Breast epithelium (tissue), 4 donors: ENCODE measurements at places on chromosomes 4 and X.

GRCh38 chr4:8182858-8183725 lies 16.0 kb upstream of the SH3TC1 start:
- no peak for DNase-seq
- H3K4me3 ChIP-seq: no peak overlapping the region
- no peaks in the 10 kb centered on the region for H3K36me3 ChIP-seq

- H3K27me3 ChIP-seq: no peaks in the 10 kb centered on the region
- no peaks in the 10 kb centered on the region for H3K4me1 ChIP-seq
- no peak for DNase-seq
- H3K36me3 ChIP-seq: no peaks in the 10 kb centered on the region
- no peak overlapping the region for H3K27ac ChIP-seq
Observed at GRCh38 chr4:37742149-37742548, 56.0 kb upstream of the RELL1 start.

DNA sequence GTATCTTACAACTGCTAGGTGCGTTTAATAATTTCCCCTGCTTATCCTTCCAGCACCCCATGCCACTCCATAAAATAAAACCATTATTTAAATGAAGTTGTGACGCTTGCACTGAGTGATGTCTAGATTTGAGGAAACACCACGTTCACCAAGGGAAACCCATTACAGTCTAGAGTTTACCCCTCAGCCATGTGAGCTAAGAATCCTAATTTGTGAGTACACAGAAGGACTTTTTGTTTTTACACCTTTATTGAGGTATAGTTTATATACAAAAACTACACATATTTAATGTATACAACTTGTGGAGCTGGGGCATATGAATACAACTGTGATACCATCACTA lies 326.8 kb downstream of the RAPGEF2 start:
- no peaks in the 10 kb centered on the region for H3K36me3 ChIP-seq
- no peak for DNase-seq
- H3K4me3 ChIP-seq: no peak overlapping the region
- no peak overlapping the region for H3K27ac ChIP-seq
- no peaks in the 10 kb centered on the region for H3K4me1 ChIP-seq

DNA sequence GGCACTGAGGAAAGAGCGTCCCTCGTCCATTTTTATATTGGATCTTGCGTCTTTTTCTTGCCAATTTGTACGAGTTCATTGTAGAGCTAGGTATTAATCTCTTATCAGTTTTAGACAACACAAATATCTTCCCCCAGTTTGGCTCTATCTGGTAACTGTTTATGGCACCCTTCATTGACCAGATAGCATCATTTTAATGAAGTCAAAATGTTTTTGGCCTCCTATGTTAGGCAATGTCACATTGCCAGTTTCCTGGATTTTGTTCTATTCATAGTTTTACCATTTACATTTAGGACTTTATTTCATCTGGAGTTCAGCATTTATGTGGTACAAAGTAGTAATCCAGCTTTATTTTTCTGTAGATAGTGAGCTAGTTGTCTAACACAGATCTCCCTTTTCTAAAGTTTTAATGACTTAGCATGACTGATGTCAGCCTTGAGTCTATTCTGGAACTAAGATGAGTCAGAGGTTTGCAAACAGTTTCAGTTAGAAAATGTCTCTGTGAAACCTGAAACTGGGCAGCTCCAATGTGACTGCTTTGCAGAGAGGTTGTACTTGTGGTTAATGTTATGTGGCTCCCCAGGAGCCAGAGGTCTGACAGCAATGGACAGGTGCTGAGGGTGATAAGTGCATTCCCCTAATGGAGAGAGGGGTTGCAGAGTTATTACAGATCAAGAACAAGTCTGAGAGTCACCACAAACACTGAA lies 5.3 kb upstream of the STBD1 start:
- H3K4me1 ChIP-seq: no peaks in the 10 kb centered on the region
- no peaks in the 10 kb centered on the region for H3K36me3 ChIP-seq
- H3K4me3 ChIP-seq: no peak overlapping the region
- no peaks in the 10 kb centered on the region for H3K27me3 ChIP-seq
- peak overlapping the region; percentile 62 for H3K27ac ChIP-seq
- no peak for DNase-seq

- peaks cover 13% of the 10 kb centered on the region for H3K27me3 ChIP-seq
- H3K4me3 ChIP-seq: peak overlapping the region; percentile 69
- peak; percentile 53 for DNase-seq
Observed at GRCh38 chr4:110631584-110632505, 9.0 kb upstream of the PITX2 start.

DNA sequence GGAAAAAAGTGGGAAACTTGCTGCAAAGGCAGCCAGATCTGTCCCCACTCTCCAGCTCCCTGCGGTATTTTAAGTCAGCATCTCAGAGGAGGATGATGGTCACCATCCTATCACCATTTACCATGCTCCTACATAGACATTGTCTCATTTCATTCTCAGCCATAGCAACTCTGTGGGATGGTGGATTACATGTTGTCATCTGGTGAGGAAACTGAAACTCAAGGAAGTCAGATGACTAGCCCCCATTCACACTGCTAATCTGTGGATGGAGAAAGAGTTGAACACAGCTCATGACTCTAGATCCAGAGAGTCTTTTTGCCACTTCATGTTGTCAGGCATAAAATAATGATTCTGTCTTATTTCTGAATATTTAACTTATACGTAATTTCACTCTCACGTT lies 323.5 kb downstream of the PTTG2 start:
- H3K27ac ChIP-seq: no peak overlapping the region
- DNase-seq: no peak
- no peak overlapping the region for H3K4me3 ChIP-seq
- H3K4me1 ChIP-seq: no peaks in the 10 kb centered on the region
- H3K36me3 ChIP-seq: no peaks in the 10 kb centered on the region
- no peaks in the 10 kb centered on the region for H3K27me3 ChIP-seq

DNA sequence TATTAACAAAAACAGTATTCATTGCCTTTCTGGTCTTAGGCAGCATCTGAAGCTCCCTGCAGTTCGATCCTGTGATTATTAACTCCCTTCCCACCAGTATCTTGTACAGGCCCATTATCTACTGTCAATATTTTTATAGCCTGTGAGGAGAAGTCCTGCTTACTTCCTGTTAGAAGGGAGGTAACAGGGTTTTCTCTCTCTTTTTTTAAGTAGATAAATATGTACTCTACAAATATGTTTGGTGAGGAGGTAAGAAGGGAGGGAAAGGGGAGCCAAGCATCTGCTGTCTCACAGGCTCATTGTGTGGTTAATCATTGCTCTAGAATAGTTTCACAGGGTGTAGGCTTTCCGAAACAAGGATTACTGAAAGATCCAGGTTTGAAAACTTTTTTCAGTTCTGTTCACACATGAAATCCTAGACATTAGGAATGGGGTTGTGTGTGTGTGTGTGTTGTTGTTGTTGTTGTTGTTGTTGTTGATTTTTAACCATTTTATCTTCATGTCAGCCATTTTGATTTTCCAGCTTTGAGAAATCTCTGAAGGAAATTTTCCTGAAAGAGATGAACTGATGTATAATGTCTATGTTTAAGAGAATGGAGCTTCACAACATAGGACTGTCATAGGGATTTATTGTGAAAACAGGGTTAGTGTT lies 14.2 kb downstream of the ATOH1 start:
- H3K27ac ChIP-seq: no peak overlapping the region
- no peaks in the 10 kb centered on the region for H3K36me3 ChIP-seq
- no peak for DNase-seq
- H3K4me3 ChIP-seq: no peak overlapping the region

- H3K4me1 ChIP-seq: no peaks in the 10 kb centered on the region
- H3K27ac ChIP-seq: no peak overlapping the region
- no peak overlapping the region for H3K4me3 ChIP-seq
- no peaks in the 10 kb centered on the region for H3K36me3 ChIP-seq
Observed at GRCh38 chrX:130887376-130887775, 15.6 kb downstream of the ENOX2 start.

- H3K27ac ChIP-seq: no peak overlapping the region
- DNase-seq: no peak
- no peaks in the 10 kb centered on the region for H3K27me3 ChIP-seq
Observed at GRCh38 chrX:1507511-1508463, 29.2 kb downstream of the P2RY8 start.

DNA sequence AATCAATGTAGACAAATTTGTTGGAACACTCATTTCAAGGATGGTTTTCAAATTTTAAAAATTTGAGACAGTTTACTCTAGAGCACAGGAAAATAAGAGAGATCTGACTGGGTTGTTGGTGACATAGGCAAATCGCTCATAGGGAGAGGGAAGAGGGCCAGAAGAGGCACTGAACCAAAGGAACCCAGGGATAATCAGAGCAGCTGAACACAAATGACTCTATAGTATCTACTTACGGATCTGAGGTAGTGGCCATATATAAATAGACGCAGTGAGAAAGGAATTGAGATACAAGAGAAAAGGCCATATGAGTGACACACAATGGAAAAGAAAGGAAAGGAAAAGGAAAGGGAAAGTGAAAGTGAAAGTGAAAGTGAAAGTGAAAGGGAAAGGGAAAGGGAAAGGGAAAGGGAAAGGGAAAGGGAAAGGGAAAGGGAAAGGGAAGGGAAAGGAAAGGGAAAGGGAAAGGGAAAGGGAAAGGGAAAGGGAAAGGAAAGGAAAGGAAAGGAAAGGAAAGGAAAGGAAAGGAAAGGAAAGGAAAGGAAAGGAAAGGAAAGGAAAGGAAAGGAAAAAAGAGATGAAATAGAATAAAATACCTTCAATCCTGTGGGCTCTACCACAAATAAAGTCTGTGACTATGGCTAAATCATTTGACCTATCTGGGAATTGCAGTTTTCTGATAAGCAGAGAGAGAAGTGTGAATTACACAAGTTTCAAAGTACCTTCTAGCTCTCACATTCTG lies 759.2 kb downstream of the DMD start:
- no peaks in the 10 kb centered on the region for H3K36me3 ChIP-seq
- no peaks in the 10 kb centered on the region for H3K4me1 ChIP-seq
- no peak overlapping the region for H3K27ac ChIP-seq
- DNase-seq: no peak
- H3K4me3 ChIP-seq: no peak overlapping the region

- no peak overlapping the region for H3K4me3 ChIP-seq
- peaks cover 29% of the 10 kb centered on the region for H3K27me3 ChIP-seq
- H3K4me1 ChIP-seq: no peaks in the 10 kb centered on the region
- DNase-seq: no peak
Observed at GRCh38 chrX:66035667-66036066, 4.2 kb downstream of the VSIG4 start.

- no peaks in the 10 kb centered on the region for H3K36me3 ChIP-seq
- DNase-seq: no peak
- H3K4me1 ChIP-seq: no peaks in the 10 kb centered on the region
Observed at GRCh38 chrX:40279091-40279430, 181.3 kb upstream of the BCOR start.
